ENCODE measurements at places on chromosomes 13 and 19. TPM values are rescaled to one million over a fixed set of nuclear protein-coding genes. Genes with fewer than 3 reads are reported as not detected.
A peak's percentile ranks its signal among the peaks of the same experiment; 100 is the strongest.

Gene SLC15A1
- polyA plus RNA-seq, result not detected

Gene KLK15
- not detected for polyA plus RNA-seq

Gene PSG11
- polyA plus RNA-seq, result not detected

Gene AMH
- polyA plus RNA-seq, result not detected

Gene CA11
- 11.7 TPM for polyA plus RNA-seq

- H3K27me3 ChIP-seq, result no peaks in the 10 kb centered on the region
- no peak overlapping the region for H3K27ac ChIP-seq
- H3K4me1 ChIP-seq, result no peaks in the 10 kb centered on the region
- no peak overlapping the region for H3K4me3 ChIP-seq
- DNase-seq, result no peak
These were observed 21.1 kb downstream of the SOHLH2 start for GRCh38 chr13:36193151-36193855.

- H3K4me1 ChIP-seq, result peaks cover 38% of the 10 kb centered on the region
- H3K36me3 ChIP-seq, result no peaks in the 10 kb centered on the region
- no peak overlapping the region for H3K27ac ChIP-seq
- H3K27me3 ChIP-seq, result no peaks in the 10 kb centered on the region
These were observed 8.0 kb downstream of the MYO1F start for GRCh38 chr19:8569066-8569771.

DNA sequence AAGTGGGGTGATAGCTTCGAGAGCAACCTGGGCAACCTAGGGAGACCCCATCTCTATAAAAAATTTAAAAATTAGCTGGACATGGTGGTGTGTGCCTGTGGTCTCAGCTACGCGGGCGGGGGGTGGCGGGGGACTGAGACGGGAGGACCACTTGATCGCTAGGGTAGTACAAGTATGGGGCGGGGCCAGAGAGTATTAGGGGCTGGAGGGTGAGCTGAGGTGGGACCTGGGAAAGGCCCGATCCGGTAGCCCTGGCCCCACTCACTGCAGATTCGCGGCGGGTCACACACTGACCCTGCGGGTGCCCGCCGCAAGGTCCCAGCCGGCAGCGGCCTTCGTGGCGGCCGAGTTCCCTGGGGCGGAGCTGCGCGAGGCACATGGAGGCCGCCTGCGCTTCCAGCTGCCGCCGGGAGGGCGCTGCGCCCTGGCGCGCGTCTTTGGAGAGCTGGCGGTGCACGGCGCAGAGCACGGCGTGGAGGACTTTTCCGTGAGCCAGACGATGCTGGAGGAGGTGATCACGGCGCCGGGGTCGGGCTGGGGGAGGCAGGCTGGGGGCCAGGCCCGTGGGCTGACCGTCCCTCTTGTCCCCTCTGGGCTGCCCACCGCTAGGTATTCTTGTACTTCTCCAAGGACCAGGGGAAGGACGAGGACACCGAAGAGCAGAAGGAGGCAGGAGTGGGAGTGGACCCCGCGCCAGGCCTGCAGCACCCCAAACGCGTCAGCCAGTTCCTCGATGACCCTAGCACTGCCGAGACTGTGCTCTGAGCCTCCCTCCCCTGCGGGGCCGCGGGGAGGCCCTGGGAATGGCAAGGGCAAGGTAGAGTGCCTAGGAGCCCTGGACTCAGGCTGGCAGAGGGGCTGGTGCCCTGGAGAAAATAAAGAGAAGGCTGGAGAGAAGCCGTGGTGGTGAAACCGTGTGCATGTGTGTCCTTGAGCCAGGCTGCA, 2.0 kb upstream of the ARHGAP45 start:
- H3K36me3 ChIP-seq, result peaks cover 9% of the 10 kb centered on the region
- H3K27ac ChIP-seq, result no peak overlapping the region
- DNase-seq, result peak; percentile 58
- peaks cover 45% of the 10 kb centered on the region for H3K4me1 ChIP-seq
- H3K4me3 ChIP-seq, result peak overlapping the region; percentile 81

DNA sequence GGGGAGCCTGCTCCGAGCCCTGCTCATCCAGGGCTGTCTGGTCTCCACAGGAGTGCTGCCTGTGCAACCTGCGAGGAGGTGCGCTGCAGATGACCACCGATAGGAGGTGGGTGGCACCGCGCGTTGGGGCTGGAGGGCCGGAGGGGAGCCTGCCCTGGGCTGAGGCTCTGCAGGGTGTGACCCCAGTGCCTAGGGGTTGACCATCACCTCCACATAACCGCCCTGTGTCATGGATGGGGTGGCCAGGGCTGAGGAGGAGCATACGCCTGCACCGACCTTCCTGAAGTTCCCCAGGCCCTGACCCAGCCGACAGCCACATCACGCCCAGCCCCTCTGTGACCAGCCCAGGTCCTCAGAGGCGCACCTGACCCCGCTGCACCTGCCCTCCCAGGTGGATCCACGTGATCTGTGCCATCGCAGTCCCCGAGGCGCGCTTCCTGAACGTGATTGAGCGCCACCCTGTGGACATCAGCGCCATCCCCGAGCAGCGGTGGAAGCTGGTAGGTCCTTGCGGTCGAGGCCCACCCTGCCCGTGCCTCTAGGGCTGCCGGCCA, 168.7 kb downstream of the KDM4B start:
- peak overlapping the region; percentile 85 for H3K4me3 ChIP-seq
- no peak for DNase-seq
- no peaks in the 10 kb centered on the region for H3K27me3 ChIP-seq
- H3K36me3 ChIP-seq, result peaks cover 14% of the 10 kb centered on the region

GRCh38 chr13:59754411-59754810, 409.3 kb downstream of the DIAPH3 start:
- H3K27me3 ChIP-seq, result no peaks in the 10 kb centered on the region
- H3K4me3 ChIP-seq, result no peak overlapping the region
- DNase-seq, result no peak
- H3K36me3 ChIP-seq, result no peaks in the 10 kb centered on the region

GRCh38 chr13:97043302-97043701, 49.0 kb upstream of the OXGR1 start:
- no peak overlapping the region for H3K27ac ChIP-seq
- no peaks in the 10 kb centered on the region for H3K4me1 ChIP-seq
- no peak for DNase-seq
- H3K4me3 ChIP-seq, result no peak overlapping the region

GRCh38 chr13:46211483-46212351, at the start of gene LRRC63:
Gene LRRC63, plus strand, starts transcription at chr13:46211928. Its CDS starts 1,107 bp downstream, at chr13:46213035.
- H3K4me1 ChIP-seq, result peaks cover 10% of the 10 kb centered on the region
- H3K27ac ChIP-seq, result peak within 1 kb of the TSS; percentile 93
- no peaks in the 10 kb centered on the region for H3K36me3 ChIP-seq
- H3K4me3 ChIP-seq, result peak within 1 kb of the TSS; percentile 89

DNA sequence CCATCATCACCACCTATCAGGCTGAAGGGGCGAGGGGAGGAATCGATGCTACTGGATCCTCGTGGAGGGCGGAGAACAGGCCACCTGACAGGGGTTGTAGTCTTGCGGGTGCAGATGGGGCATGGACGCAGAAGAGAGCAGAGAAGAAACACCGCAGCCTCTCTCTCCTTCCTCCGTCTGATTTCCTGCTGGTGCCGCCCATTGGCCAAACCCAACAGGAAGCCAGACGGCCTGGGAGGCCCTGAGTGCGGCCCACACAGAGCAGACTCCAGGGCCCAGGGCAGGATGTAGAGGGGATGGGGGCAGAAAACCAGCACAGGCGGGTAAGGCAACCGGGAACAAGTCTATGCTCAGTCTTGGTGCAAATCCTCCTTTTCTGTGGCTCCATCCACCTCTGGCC, 15.4 kb downstream of the CEBPA start:
- H3K4me3 ChIP-seq, result no peak overlapping the region
- H3K4me1 ChIP-seq, result peaks cover 4% of the 10 kb centered on the region
- peaks cover 70% of the 10 kb centered on the region for H3K27me3 ChIP-seq
- no peak for DNase-seq
- H3K36me3 ChIP-seq, result peaks cover 10% of the 10 kb centered on the region

- no peaks in the 10 kb centered on the region for H3K36me3 ChIP-seq
- H3K4me3 ChIP-seq, result no peak overlapping the region
- peaks cover 53% of the 10 kb centered on the region for H3K4me1 ChIP-seq
- no peaks in the 10 kb centered on the region for H3K27me3 ChIP-seq
- H3K27ac ChIP-seq, result peak overlapping the region; percentile 92
These were observed 3.8 kb downstream of the ELAVL1 start for GRCh38 chr19:8001651-8001994.

DNA sequence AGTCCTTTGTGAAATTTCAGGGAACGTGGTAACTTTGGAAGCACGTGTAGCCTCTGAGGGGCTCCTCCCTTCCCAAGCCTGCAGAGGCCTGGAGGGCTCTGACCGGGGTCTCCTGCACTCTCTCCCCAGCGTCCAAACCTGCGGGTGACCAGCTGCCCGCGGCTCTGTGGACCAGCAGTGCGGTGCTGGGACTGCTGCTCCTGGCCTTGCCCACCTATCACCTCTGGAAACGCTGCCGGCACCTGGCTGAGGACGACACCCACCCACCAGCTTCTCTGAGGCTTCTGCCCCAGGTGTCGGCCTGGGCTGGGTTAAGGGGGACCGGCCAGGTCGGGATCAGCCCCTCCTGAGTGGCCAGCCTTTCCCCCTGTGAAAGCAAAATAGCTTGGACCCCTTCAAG, 2.7 kb upstream of the TPGS1 start:
- peaks cover 10% of the 10 kb centered on the region for H3K4me1 ChIP-seq
- DNase-seq, result no peak
- no peak overlapping the region for H3K27ac ChIP-seq
- no peaks in the 10 kb centered on the region for H3K36me3 ChIP-seq

DNA sequence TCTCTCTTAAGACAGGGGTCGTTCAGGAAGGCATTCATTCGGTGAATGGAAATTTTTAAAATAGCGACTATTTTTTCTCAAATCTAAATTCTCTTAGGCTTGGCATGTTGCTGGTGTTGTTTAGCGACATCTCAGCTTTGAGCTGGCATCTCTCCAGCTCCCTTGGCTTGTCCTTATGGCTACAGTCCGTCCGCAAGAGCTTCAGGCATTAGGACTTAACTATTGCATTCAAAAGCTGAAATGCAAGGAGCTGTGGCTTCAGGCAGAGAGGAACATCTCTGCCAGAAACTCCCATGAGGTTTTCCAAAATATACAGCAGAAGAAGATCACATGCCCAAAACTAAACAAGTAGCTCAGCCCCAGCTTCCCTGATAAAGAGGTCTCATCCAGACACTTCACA, 578.5 kb downstream of the EFNB2 start:
- DNase-seq, result no peak
- H3K36me3 ChIP-seq, result no peaks in the 10 kb centered on the region
- H3K27me3 ChIP-seq, result no peaks in the 10 kb centered on the region
- H3K4me1 ChIP-seq, result no peaks in the 10 kb centered on the region

GRCh38 chr13:38755793-38756192, 68.9 kb downstream of the FREM2 start:
- no peaks in the 10 kb centered on the region for H3K36me3 ChIP-seq
- no peaks in the 10 kb centered on the region for H3K4me1 ChIP-seq
- H3K27me3 ChIP-seq, result peaks cover 12% of the 10 kb centered on the region
- H3K27ac ChIP-seq, result no peak overlapping the region
- DNase-seq, result no peak

DNA sequence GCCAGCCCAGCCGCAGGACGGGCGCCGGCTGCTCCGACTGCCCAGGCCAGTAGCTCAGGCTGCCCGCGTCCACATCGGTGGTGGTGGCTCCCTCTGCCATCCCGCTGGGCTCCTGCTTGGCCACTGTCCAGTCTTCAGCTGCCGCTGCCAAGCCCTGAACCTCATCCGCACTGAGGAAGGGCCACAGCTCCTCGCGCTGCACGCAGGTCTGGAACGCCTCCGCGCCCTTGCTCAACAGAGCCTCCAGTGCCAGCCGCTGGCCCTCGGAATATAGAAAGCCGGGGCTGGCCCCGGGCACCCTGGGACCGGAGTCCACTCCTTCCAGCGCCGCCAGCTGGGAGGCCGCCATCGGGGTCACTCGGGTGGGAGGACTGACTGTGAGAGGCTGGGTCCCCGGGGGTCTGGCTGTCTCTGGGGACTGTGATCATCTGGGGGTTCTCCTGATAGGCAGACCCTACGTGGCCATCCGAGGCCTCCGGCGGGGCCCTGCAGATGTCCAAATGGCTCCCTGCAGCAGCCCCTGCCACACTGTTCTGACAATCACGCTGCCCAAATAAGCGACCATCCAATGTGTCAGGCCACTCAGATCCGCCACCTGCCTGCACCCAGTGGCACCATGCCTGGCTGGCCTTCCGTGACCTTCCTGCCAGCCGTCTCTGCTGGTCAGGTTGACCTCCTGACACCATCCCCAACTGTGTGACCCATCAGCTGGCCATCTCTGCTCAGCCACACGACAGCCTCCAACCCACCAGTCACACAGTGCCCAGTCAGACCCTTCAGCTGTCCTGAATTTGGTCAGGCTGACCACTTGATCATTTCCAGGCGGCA, 1.6 kb downstream of the FAM83E start:
- H3K27ac ChIP-seq, result no peak overlapping the region
- H3K27me3 ChIP-seq, result no peaks in the 10 kb centered on the region
- no peak for DNase-seq
- peaks cover 32% of the 10 kb centered on the region for H3K4me1 ChIP-seq

DNA sequence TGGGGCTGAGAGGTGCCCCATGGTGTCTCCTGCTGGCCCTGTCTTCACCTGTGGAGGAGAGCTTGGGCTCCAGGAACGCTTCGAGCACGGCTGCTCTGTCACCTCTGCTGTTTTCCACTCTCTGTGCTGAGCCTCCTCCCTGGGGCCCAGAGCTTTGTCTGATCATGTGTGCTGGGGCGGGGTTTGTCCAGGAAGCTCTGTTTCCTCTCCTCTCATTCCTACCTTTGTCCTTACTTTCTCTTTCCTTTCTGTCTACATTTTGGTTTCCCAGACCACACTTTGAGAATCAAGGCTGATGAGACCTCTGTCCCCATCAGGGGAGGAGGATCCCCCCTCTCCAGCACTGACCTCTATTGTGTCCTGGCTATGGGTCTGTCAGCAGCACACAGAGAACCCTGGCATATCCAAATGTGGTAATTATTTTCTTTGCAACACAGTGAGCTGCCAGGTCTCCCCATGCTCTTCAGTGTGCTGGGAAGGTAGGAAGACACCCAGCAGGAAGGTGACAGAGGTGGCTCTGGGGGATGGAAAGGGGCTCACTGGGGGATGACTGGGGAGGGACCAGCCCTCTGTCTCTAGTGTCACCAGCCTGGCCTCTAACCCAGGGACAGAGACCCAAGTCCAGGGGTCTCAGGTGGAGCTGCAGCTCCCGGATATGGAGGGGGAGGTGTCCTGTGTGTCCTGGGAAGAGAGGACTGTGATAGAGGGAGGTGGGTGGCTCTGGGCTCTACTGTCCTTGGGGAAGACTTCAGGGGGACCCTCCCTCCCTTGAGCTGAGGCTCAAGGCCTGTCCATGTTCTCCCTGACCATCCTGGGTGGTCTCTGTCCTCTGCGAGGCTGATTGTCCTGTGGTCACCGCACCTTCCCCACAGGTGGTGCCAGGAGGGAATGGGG, at the start of gene CEACAM1:
Gene CEACAM1 (minus strand): TSS at position 128 of the 894 bp plus-strand sequence. CDS start 107 bp downstream, at position 21.
- peak within 1 kb of the TSS; percentile 78 for H3K4me3 ChIP-seq
- peak within 1 kb of the TSS; percentile 77 for H3K27ac ChIP-seq
- no peaks in the 10 kb centered on the region for H3K27me3 ChIP-seq
- H3K36me3 ChIP-seq, result no peaks in the 10 kb centered on the region
- peak; percentile 28 for DNase-seq
